ENCODE measurements at places on chromosomes 16 and 17.

DNA sequence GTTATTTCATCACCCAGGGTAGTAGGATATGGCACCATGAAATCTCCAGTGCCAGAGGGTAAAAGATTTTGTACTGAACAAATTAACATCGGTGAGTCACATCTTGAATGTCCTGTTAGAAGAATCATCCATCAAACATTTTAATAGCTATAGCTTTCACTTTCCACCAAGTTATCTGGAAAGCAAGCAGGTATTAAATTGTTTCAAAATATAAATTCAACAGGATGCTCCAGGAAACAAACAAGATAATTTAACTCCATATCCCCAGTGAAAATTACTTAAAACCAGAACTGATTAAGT, 2.4 kb downstream of the VEZF1 start:
- no peak for DNase-seq

DNA sequence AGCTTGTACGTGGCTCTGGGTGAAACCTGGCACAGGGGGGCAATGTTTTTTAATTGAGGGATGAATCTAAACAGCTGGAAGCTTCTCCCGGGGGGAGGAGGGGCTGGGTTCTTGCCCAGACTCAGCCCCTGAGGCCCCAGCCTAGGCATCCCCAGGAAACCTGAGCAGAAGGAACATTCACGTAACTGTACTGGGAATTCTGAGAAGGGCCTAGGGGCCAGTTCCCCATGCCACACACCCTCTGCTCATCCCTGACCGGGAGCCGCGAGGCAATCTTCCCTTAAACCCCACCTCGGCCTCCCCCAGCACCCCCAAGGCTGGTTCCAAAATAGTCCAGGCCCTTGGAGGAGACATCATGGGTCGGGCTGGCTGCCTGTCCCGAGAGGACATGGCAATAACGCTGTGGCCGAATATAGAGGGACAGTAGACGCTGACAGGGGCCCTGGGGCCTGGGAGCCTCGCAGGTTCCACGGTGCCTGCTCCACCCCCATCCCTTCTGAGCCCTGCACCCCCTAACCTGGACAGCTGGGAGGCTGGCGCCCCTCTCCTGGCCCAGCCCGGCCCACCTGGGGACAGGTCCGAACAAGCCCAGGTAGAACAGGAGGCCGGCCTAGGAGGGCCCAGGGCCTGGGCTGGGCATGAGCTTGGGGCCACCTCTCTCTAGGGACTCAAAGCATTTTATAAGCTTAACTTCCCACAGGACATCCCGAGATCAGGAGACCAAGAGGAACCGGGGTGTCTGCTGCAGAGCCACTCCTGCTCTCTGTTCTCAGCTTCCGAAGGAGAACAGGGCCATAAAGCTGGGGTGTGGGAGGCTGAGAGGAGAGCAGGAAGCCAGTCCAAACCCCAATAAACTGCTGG, 83.2 kb upstream of the TOB1 start:
- no peak for DNase-seq

GRCh38 chr16:52384378-52384777, 162.6 kb downstream of the TOX3 start:
- DNase-seq = no peak

DNA sequence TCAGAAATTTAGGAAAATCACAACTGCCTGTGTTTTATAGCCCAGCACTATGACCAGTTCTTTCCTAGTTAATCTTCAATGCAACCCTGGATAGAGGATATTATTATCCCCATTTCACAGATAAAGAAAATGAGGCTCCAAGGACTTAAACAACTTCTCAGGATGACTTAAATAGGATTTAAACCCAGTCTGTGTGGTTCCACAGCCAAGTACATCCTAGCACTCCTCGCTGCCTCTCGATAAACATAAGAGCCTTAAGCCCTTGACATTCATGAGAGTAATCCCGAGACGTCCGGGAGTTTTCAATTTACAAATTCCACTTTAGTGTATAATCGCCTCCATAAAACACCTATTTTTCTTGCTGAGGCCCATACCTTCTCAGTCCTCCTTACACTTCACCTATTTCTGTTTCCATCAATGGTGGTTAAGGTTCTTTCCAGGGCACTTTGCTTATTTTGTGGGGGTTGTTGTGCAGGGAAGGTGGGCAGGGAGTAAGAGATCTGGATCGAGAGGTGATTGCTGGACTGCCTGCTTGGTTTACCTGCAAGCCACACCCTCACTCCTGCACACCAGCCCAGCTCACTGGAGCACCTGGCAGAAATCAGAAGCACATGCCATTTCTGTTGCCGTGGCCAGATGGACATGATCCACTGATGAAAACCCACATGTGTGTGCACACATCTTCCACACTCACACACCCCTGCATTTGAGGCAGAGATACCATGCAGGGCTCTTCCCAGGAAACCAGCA, 50.5 kb downstream of the ASIC2 start:
- DNase-seq = no peak

GRCh38 chr16:26614237-26614841, 452.4 kb upstream of the C16orf82 start:
- no peak for DNase-seq

DNA sequence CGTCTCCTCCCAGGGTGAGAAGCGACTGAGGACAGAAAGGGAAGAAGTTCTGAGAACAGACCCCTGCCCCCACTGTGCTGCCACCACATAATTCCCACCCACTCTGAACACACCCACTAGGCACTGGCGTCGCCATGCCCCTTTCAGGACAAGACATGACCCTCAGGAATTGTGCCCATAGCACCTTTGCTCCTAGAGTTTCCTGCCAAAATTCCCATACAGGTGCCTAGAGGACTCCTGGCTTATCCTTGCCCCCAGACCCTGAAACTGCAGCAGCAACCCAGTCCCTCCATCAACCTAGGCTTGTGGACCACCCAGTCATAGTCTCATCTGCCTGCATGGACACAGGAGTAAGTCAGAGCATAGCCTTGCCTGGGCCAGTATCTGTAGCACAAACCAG, 157.7 kb upstream of the ZNF267 start:
- DNase-seq = no peak

GRCh38 chr17:914561-914960, 65.0 kb downstream of the NXN start:
- DNase-seq = no peak

DNA sequence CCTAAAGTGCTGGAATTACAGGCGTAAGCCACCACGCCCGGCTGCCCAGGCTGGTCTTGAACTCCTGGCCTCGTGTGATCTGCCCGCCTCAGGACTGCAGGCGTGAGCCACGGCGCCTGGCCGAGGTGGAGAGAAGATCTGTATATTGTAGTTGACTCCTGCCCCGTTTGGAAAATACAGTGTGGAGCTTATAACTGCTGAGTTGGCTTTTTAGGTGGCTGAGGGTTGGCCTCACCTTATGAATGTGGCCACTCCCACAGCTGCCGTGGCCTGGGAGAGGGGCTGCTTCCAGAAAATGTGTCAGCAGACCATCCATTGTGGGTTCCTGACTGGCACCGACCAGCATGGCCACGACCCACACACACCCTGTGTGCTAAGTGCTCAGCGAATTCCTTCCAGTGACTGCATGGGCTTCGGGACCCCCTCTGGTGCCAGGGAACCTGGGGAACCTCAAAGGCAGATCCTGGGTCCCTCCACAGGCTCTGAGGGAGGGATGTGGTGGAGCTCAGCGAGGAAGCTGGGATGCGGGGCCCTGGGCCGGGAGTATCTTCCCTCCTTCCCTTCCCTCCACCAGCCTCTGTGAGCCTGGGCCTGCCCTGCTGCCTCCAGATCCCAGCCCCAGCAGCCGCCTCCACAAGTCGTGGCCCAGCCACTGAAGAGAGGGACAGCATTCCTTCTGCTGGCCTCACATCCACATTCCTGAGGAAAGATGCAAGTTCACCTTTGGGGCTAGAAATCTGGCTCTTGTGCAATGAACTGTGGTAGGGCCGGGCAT, 10.9 kb upstream of the RAB11FIP3 start:
- DNase-seq = no peak

DNA sequence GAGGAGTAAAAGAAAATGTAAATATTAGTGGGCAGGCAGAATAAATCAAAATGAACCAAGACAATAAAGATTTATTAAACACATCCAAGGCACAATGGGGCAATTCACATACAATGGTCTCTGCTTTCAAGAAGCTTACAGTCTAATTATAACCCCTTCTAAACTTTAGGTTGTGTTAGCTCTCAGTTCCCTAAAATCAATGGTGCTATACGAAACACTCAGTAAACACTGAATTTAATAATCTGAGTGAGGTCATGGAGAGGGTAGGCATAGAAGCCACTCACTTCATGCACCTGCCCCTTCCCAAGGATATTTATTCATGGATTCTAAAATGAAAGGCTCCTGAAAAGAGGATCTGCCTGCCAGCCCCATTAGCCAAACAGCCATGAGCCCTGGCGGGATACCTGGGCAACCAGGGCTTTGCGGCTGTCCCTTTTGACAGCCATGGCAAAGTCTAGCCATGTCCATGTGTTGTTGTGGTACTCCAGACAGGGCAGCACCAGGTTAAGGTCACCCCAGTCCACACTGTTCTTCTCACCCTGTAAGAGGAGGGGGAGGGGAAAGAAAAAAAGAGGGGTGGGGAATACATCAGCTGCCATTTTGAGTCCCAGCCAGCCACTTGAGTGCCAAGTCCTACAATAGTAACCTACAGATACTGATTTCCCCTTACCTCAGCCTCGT, 1.4 kb upstream of the RSKR start:
- no peak for DNase-seq

- DNase-seq = no peak
Observed at GRCh38 chr17:7782240-7782639, 51.8 kb upstream of the KDM6B start.

- no peak for DNase-seq
Observed at GRCh38 chr16:9415545-9415944, 324.1 kb downstream of the HAPSTR1 start.

GRCh38 chr16:660132-660458, 7.8 kb upstream of the RHOT2 start:
- DNase-seq = no peak

GRCh38 chr17:76492123-76492988, 8.9 kb downstream of the RHBDF2 start:
- no peak for DNase-seq

DNA sequence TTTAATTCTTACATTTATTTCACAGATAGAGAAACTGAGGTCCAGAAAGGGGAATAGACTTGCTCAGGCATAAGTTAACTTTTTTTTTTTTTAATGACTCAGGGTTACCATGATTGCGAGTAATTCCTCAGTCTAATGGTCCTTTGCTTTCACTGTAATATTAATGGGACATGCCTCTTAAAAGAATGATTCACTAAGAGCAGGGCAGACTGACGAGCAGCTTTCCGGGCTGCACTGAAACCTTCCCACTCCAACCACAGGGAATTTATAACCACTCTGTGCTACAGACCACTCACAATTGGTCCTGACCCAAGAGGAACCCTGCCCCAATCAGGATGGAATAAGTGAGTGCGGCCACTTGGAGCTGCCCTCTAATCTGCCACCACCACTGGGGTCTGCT, 5.7 kb downstream of the HOXB2 start:
- DNase-seq = no peak

- no peak for DNase-seq
Observed at GRCh38 chr17:57365420-57365819, 109.1 kb downstream of the MSI2 start.

GRCh38 chr16:15652293-15653001, 2.4 kb downstream of the NDE1 start:
- DNase-seq = no peak

- no peak for DNase-seq
Observed at GRCh38 chr17:75109046-75109406, 743 bp upstream of the ARMC7 start.

- no peak for DNase-seq
Observed at GRCh38 chr16:3095869-3096268, 3.2 kb downstream of the ZSCAN10 start.

DNA sequence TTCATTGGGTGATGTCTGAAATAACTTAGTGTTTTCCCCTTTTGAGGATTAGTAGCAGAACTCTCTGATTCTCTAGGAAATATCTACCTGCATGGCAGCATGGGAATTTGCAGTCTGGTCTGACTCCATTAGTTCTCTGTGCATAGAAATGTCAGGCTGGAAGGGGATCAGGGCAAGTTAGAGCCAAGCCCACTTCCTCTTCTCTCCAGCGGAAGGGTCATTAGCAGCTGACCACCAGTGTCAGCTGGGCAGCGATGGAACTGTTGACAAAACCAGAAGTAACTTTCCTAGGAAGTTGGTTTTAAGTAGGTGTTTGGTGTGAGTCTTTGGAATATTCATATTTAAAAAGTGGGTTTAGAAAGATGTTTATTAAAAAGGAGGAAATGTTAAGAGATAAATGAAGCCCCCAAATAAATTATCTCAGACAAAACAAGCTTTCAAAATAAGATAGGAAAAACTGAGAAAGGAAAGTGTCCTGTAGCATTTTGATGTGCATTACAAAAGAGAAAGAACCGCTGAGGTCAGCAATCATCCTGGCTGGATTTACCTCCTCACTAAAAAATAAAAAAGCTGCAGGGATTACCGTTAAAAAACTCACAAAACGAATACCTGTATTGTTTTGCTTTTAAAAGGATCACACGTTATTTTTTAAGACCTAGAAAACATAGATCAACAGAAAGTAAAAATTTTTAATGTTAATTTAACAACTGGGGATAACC, 32.4 kb upstream of the MMD start:
- DNase-seq = no peak

- DNase-seq = no peak
Observed at GRCh38 chr17:6427279-6427781, 7.6 kb downstream of the AIPL1 start.

- no peak for DNase-seq
Observed at GRCh38 chr17:79135628-79136405, 61.2 kb downstream of the ENGASE start.

DNA sequence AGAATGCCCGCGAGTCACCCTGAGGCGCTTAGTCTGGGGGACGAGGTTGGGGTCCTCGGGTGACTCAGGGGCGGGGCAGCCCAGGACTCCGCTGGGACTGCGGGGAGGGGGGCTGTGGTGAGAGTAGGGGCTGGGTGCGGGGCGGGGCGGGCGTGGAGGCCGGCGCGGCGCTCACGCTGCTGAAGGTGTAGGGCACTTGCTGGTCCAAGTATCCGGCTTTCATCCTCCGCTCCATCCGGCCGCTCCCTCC, 832 bp downstream of the ETV4 start:
- no peak for DNase-seq

GRCh38 chr16:61465285-61465684, 571.0 kb downstream of the CDH8 start:
- no peak for DNase-seq

- no peak for DNase-seq
Observed at GRCh38 chr16:86519649-86520316, 9.5 kb downstream of the FOXF1 start.

DNA sequence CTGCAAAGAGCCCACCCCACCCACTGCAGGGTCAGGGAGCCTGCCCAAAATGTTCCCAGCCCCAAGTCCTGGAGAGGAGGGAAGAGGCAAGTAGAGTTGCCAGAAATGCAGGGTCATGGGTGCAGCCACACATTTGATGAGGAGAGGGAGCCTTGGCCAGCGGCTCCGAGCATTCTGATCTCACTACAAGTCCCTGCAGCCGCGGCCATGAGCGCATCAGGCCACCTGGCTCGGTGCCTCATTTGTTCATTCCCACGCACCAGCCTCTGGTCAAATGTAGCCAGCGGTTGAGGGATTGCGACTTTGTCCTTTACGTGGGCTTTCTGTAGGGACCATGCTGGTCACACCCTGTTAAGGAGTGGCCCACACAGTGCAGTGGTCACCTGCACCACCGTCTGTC, 48.7 kb downstream of the PGS1 start:
- DNase-seq = no peak

Data from iPS DF 6.9 (cell line).